ENCODE measurements at places on chromosomes 3 and 15.

DNA sequence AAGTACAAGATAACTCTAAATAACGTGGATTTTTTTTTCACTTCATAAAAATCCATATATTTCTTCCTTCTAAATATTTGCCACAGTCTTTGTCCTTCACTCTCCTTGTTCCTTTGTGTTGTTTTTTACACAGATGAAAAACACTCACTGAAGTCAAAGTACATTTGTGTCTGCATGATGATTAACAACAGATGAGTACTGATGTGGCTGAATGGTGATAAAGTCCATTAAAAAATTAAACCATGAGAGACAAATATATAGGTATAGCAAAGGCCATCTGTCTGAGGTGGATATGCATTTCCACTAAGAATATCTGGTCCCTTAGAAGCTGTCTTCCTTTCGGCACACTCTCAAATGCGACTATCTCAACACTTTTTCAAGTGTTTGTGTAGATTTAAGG lies 317.5 kb upstream of the MCTP2 start:
- no peak for DNase-seq

- DNase-seq: no peak
These were observed 15.3 kb upstream of the AGBL1 start for GRCh38 chr15:86064326-86064725.

DNA sequence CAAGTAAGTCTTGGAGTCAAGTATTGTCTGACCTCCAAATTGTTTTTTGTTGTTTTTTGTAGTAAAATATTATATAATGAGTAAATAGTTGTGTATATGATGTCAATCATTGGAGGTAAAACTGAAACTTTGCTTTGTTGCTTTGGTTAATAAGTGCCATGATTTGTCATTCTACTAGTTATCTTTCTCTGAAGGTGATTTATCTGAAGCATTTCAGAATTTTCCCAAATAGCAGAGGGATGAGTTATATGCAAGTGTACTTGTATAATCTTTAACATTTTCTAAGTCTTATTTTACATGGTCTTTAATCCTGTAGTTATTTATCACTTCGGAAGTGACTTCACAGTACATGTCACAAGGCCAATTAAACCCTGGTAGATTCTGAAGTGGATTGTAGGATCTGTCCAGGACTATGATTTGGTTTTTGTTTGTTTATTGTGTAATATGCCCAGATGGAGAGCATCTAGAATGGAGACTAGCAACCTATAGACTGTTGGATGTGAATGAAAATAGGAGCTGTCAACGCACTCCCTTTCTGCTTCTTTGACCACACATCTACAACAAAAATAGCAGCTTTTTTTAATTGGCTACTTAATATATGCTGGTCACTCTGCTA lies 93.1 kb upstream of the SAMMSON start:
- no peak for DNase-seq

- DNase-seq: no peak
These were observed 100.1 kb upstream of the SPATA12 start for GRCh38 chr3:56960234-56960917.

Measured in dorsolateral prefrontal cortex (tissue), 122 donors.